Activated T-helper 1 cell treated with Interleukin-2 at 50 U/mL for 16 hours (primary cell): ENCODE measurements at places on chromosomes 5 and 9.

DNA sequence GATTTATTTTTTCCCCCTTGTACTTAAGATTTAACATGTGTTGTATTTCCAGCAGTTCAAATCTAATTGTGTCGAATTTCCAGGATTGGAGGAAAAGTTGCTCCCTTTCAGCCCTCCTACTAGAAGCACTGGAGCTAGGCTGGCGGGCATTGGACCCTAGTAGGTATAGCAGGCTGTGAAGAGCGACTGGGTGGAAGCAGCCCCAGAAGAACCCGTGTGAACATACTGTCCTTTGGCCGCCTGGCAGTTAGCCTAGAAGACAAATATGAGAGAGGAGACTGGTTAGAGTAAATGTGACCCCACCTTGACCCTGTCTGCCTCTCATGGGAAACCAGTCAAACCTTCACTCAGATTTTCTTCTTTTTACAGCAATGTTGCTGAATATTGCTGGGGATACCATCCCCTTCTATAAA lies 13.9 kb downstream of the ALDOB start:
- DNase-seq = no peak

- no peak for DNase-seq
Observed at GRCh38 chr9:117138231-117138630, 276.6 kb downstream of the ASTN2 start.

DNA sequence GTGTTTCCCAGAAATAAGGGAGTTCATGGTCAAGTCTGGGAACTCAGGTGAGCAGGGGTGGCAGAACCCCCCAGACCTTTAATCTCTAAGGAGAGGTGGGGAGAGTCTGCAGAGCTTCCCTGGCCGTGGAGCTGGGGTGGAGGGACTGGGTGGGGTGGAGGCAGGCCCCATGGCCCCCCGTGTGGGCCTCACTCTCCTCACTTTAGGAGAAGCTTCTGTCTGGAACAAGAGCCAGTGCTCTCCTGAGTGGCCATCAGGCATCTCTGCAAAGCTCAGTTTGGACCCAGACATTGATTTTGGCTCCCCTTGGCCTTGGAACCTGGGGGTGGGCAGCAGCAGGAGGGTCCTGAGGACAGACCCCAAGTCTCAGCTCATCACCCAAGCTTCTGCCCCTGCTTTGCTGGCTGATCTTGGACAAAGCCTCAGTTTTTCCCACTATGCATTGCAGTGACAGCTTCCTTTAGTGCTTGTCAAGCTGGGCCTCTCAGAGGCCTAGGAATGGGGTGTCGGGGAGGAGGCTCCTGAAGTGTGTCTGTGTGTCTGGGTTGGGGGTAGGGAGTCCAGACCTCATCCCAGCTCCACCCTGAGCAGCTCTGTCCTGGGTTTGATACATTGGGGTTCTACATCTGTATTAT lies 3.5 kb upstream of the GBGT1 start:
- no peak for DNase-seq

GRCh38 chr9:16561121-16561520 lies 309.3 kb downstream of the BNC2 start:
- DNase-seq = no peak
